ENCODE measurements at places on chromosomes 2 and 18. TPM values are rescaled to one million over a fixed set of nuclear protein-coding genes. Genes with fewer than 3 reads are reported as not detected.
A peak's percentile ranks its signal among the peaks of the same experiment; 100 is the strongest.

The ZNF521 gene
- total RNA-seq, result not detected

The VAPA gene
- 146 TPM for total RNA-seq

The RRM2 gene
- 396 TPM for total RNA-seq

The COLEC11 gene
- 0.49 TPM for total RNA-seq

The DOCK10 gene
- 198 TPM for total RNA-seq

The VIL1 gene
- not detected for total RNA-seq

The CDH20 gene
- not detected for total RNA-seq

The SLC25A52 gene
- not detected for total RNA-seq

The NETO1 gene
- total RNA-seq, result not detected

The ST3GAL5 gene
- 21.1 TPM for total RNA-seq

DNA sequence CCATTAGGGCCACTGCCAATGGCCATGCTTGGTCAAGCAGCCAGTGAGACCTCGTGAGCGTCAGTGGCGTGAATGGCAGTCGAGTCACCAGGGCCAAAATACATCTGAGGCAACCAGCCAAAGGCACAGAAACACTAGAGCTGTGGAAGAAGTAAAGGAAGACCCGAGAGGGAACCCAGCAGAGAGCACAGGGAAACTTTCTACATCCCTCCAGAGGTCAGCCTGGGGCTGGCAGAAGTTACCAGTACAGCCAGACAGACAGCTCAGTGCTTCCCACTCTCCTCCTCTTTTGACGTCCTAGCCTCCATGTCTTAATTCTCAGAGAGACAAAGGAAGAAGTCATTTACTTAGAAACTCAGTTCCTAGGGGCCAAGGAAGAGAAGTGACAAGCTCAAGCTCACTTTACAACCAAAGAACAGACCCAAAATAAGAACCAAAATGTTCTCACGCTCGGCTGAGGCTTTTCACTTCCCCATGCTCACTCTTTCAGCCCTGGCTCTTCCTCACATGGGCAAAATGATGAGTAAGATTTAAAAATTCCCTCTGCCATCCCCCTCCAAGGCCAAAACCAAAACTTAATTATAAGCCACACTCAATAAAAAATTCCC, 8.7 kb downstream of the CYRIA start:
- H3K36me3 ChIP-seq, result no peaks in the 10 kb centered on the region
- no peak overlapping the region for H3K27ac ChIP-seq
- no peaks in the 10 kb centered on the region for H3K4me1 ChIP-seq
- H3K4me3 ChIP-seq, result no peak overlapping the region
- peaks cover 7% of the 10 kb centered on the region for H3K27me3 ChIP-seq
- no peak for DNase-seq

- H3K27me3 ChIP-seq, result no peaks in the 10 kb centered on the region
- peaks cover 5% of the 10 kb centered on the region for H3K4me1 ChIP-seq
- H3K4me3 ChIP-seq, result no peak overlapping the region
Observed at GRCh38 chr2:136034629-136035028, 49.2 kb upstream of the DARS1 start.

- no peak overlapping the region for H3K4me3 ChIP-seq
- no peak for DNase-seq
- no peaks in the 10 kb centered on the region for H3K36me3 ChIP-seq
- H3K27me3 ChIP-seq, result peaks cover 6% of the 10 kb centered on the region
Observed at GRCh38 chr2:17933256-17933655, 54.8 kb downstream of the KCNS3 start.

GRCh38 chr2:239249776-239250175, 151.0 kb downstream of the HDAC4 start:
- no peak overlapping the region for H3K4me3 ChIP-seq
- H3K27me3 ChIP-seq, result no peaks in the 10 kb centered on the region
- DNase-seq, result no peak
- no peaks in the 10 kb centered on the region for H3K36me3 ChIP-seq
- H3K27ac ChIP-seq, result no peak overlapping the region

- H3K27ac ChIP-seq, result no peak overlapping the region
- peaks cover 34% of the 10 kb centered on the region for H3K27me3 ChIP-seq
- peaks cover 21% of the 10 kb centered on the region for H3K4me1 ChIP-seq
- DNase-seq, result peak; percentile 38
- H3K4me3 ChIP-seq, result no peak overlapping the region
Observed at GRCh38 chr2:15943378-15944280, 3.3 kb downstream of the MYCN start.

DNA sequence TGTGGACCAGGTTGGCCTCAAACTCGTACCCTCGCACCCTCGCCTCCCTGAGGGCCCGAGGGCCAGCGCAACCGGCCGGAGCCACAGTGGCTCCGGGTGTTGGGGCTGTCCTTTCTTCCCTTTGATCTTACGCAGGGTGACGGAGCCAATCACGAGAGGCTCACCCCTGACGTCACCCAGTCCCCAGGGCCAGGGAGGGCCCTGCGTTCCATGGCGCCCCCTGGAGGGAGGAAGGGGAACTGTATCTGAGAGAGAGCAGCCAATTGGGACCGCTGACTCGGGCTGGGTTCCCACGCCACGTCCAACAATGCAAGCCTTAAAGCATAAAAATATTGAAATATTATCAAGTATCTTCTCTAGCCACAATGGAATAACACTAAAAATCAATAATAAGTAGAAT, 432.8 kb upstream of the LRRTM4 start:
- H3K27me3 ChIP-seq, result no peaks in the 10 kb centered on the region
- H3K36me3 ChIP-seq, result no peaks in the 10 kb centered on the region
- DNase-seq, result no peak
- H3K4me1 ChIP-seq, result no peaks in the 10 kb centered on the region
- H3K4me3 ChIP-seq, result no peak overlapping the region

GRCh38 chr18:79780547-79780946, 17.2 kb upstream of the KCNG2 start:
- H3K36me3 ChIP-seq, result no peaks in the 10 kb centered on the region
- H3K4me1 ChIP-seq, result no peaks in the 10 kb centered on the region
- no peak overlapping the region for H3K4me3 ChIP-seq
- peaks cover 10% of the 10 kb centered on the region for H3K27me3 ChIP-seq
- DNase-seq, result no peak

DNA sequence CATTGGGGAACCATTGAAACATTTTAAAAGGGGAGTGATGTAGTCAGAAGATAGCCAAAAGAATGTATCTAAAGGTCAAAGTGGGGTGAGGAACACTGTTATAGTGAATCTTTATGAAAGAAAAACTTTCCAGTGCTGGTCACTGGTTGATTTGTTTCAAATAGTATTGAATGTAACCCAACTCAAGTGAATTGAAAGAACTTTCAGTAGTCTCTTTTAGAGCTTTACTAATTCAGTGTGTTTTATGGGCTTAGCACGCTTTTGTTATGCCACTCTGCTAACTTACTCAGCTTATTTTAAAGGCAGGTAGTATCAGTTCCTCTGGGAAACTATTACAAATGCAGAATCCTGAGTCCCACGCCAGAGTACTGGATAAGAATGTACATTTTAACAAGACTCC, 57.3 kb downstream of the GTF2A1L start:
- no peaks in the 10 kb centered on the region for H3K4me1 ChIP-seq
- no peaks in the 10 kb centered on the region for H3K36me3 ChIP-seq
- H3K27me3 ChIP-seq, result peaks cover 2% of the 10 kb centered on the region
- H3K27ac ChIP-seq, result no peak overlapping the region

DNA sequence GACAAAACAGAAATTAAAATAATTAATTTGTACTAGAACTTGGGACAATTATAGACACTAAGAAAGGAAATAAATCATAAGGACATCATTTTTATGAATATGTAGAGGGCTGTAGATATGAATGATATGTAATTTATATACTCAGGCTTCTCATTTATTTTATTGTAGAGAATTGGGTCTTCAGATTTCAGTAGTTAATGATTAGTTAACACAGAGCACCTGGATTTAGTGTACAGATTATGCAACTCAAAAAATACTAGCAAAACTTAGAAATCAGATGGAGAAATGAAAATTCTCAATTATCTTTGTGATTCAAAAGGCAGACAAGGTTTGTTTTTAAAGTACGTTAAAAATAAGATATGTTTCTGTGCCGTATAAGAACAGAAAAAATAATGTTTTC, 1311.7 kb upstream of the SLC39A10 start:
- no peaks in the 10 kb centered on the region for H3K4me1 ChIP-seq
- no peak for DNase-seq
- H3K4me3 ChIP-seq, result no peak overlapping the region

DNA sequence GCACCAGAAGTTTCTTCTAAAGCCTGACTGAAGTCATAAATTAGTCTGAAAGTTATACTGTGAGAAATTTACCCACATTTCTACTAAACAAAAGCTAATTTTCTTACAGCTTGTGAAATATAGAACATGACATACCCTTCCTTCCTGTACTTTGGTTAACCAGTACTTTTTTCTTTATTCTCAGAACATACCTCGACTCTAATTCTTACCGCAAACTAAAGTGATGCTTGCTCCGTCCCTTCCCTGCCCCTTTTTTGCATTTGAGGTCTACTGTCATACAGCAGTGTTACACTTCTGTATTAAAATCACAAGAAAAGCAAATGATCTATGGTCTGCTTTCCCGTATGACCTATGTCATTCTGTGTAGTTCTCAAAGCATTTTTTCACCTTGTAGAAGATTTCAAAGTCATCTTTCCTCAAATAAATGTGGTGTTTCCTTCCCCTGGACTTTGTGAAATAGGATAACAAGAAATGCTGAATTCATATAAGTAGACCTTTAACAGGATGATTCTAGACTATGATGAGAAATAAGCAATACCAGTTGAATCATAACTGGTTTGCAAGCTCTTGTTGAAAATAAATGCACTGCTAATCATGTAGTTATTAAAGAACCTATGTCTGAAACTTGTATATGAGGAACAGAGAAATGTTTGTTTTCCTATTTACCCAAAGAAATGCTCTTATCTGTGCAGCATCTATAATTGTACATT, 30.4 kb downstream of the CYTIP start:
- peaks cover 85% of the 10 kb centered on the region for H3K4me1 ChIP-seq
- peak overlapping the region; percentile 58 for H3K4me3 ChIP-seq
- peak overlapping the region; percentile 97 for H3K27ac ChIP-seq
- H3K36me3 ChIP-seq, result peaks cover 79% of the 10 kb centered on the region
- peak; percentile 71 for DNase-seq

DNA sequence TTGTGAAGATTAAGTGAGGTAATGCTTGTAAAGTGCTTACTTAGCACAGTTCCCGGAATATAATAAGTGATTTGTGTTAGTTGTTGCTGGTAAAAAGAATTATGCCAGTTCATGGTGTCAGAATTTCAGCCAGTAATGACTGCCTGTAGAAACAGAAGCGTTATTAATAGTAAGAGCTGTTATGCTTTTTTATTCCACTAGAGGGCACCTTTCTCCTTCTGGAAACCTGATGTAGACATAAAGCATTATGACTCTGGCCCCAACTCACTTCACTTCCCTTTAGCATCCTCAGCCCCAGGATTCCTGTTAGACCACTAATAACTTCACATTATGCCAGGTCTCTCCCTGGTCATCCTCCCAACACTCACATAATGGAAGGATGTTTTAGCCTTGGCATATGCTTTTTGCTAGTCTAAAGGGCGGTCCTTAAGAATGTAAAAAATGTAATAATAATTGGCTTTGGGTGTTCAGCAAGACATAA, 34.9 kb downstream of the C18orf54 start:
- H3K4me1 ChIP-seq, result peaks cover 9% of the 10 kb centered on the region
- DNase-seq, result no peak
- no peak overlapping the region for H3K4me3 ChIP-seq
- H3K27ac ChIP-seq, result no peak overlapping the region

- peak overlapping the region; percentile 90 for H3K27ac ChIP-seq
- peak overlapping the region; percentile 94 for H3K4me3 ChIP-seq
- H3K27me3 ChIP-seq, result no peaks in the 10 kb centered on the region
- peaks cover 37% of the 10 kb centered on the region for H3K36me3 ChIP-seq
- no peak for DNase-seq
- H3K4me1 ChIP-seq, result peaks cover 24% of the 10 kb centered on the region
Observed at GRCh38 chr2:43227830-43228281, 1.4 kb upstream of the ZFP36L2 start.

- DNase-seq, result no peak
- no peak overlapping the region for H3K27ac ChIP-seq
- no peak overlapping the region for H3K4me3 ChIP-seq
- H3K4me1 ChIP-seq, result no peaks in the 10 kb centered on the region
Observed at GRCh38 chr18:43060020-43060419, 55.5 kb downstream of the RIT2 start.

DNA sequence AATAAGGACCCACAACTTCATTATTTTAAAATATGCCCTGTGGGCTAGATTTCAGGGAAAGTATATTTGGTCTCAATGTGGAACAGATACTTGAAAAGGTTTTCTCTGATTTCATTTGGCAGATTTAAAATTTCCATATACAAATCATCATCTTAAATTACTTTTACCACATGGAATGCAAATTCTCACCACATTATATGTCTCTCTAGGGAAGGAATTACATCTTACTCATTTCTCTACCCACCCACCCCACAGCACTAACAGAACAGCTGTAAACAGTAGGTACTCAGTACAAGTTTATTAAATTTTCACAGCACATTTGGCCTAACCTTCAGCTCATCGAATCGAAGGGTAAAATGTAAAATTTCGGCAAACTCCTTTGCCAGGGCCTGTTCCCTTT, 104.0 kb downstream of the CYRIA start:
- no peaks in the 10 kb centered on the region for H3K36me3 ChIP-seq
- no peak overlapping the region for H3K27ac ChIP-seq
- H3K4me1 ChIP-seq, result no peaks in the 10 kb centered on the region
- no peak for DNase-seq

- peaks cover 4% of the 10 kb centered on the region for H3K27me3 ChIP-seq
- H3K36me3 ChIP-seq, result no peaks in the 10 kb centered on the region
- H3K27ac ChIP-seq, result no peak overlapping the region
Observed at GRCh38 chr2:29598978-29599377, 322.4 kb downstream of the ALK start.

DNA sequence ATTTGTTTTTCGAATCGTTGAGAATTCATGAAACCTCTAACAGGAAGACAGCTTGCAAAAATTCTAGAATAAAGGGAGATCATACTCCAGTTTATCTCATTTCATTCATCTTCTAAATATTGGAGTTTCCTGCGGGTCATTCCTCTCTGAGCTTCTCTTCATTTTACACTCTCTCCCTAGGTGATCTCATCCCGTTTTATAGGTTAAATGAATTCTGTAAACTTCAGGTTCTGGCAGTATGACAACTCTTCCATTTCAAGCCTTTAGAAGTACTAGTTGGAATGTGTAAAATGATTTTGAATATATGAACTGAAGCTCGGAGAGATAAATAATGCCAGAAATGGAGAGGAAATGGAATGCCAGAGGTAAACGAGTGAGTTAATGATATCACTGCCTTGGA, 312.4 kb downstream of the METTL4 start:
- H3K4me1 ChIP-seq, result no peaks in the 10 kb centered on the region
- H3K27me3 ChIP-seq, result no peaks in the 10 kb centered on the region
- no peak overlapping the region for H3K27ac ChIP-seq
- no peak for DNase-seq
- H3K36me3 ChIP-seq, result no peaks in the 10 kb centered on the region

DNA sequence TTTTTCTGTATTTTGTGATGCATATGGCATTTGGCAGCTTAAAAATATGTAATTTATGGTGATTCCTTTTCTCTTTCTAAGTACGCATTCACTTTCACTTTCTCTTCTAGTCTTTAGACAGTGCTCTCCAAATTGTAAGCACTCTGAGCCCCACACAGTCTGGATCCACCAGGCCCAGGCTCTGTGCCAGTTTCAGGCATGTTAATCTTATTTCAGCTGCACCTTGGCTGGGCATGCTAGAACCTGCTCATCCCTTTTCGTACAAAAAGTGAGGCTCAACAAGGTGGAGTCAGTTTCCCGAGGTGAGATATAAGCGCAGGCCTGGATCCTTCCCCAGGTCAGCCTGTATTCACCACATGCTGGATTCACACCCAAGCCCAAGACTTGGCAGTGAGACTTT, 203.9 kb downstream of the MTX2 start:
- H3K4me3 ChIP-seq, result peak overlapping the region; percentile 51
- H3K27ac ChIP-seq, result peak overlapping the region; percentile 53
- peak; percentile 22 for DNase-seq
- H3K27me3 ChIP-seq, result peaks cover 2% of the 10 kb centered on the region
- peaks cover 20% of the 10 kb centered on the region for H3K4me1 ChIP-seq

Measured in activated CD8-positive, alpha-beta T cell treated with anti-CD3 and anti-CD28 coated beads for 36 hours (primary cell).